CD4-positive, alpha-beta T cell (primary cell): ENCODE measurements at places on chromosomes 12 and 14.

DNA sequence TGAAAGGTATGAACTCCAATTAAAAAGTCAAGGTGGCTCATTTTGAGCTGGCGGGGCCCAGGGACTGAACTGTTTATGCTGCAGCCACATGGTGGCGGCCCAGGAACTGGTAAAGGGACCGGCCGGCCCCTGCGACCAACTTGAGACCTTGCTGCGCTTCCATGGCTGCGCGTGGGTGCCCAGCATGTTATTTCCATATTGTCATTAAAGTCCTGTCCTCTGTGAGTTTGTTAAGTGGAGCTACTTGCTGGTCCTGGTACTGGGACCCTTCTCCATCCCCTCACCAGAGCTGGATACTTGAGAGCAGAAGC, 62.3 kb downstream of the BEGAIN start:
- no peak overlapping the region for H3K27ac ChIP-seq
- peaks cover 10% of the 10 kb centered on the region for H3K36me3 ChIP-seq
- H3K4me1 ChIP-seq = no peaks in the 10 kb centered on the region
- no peaks in the 10 kb centered on the region for H3K27me3 ChIP-seq
- DNase-seq = peak; percentile 27

GRCh38 chr12:69619050-69619449, 8.3 kb upstream of the LRRC10 start:
- no peaks in the 10 kb centered on the region for H3K4me1 ChIP-seq
- no peak for DNase-seq
- no peaks in the 10 kb centered on the region for H3K27me3 ChIP-seq

DNA sequence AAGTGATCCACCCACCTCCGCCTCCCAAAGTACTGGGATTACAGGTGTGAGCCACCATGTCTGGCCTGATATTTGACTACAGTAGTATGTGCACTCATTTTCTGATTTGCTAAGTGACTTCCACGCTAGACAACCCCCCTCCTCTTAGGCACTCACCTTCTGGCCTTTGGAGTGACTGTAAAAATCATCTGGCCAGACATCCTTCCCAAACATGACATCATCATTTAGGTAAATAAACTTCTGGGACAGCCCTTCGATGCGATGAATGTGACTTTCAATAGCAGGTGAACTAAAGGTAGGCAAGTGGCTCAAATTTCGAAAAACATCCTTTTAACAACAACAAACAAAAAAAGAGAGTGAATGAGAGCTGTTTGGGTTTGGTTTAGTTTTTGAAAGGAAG, 30.6 kb upstream of the SYCP3 start:
- no peak overlapping the region for H3K4me3 ChIP-seq
- H3K27ac ChIP-seq = no peak overlapping the region
- peaks cover 57% of the 10 kb centered on the region for H3K36me3 ChIP-seq
- H3K4me1 ChIP-seq = no peaks in the 10 kb centered on the region
- no peaks in the 10 kb centered on the region for H3K27me3 ChIP-seq

GRCh38 chr12:65465766-65466547, 187.5 kb downstream of the MSRB3 start:
- no peaks in the 10 kb centered on the region for H3K36me3 ChIP-seq
- H3K27ac ChIP-seq = no peak overlapping the region
- no peak overlapping the region for H3K4me3 ChIP-seq
- no peak for DNase-seq

GRCh38 chr12:26251600-26251999, 56.2 kb downstream of the SSPN start:
- no peaks in the 10 kb centered on the region for H3K27me3 ChIP-seq
- H3K4me3 ChIP-seq = no peak overlapping the region
- no peaks in the 10 kb centered on the region for H3K36me3 ChIP-seq

- no peak for DNase-seq
- H3K4me1 ChIP-seq = peaks cover under 1% of the 10 kb centered on the region
- no peaks in the 10 kb centered on the region for H3K36me3 ChIP-seq
- no peak overlapping the region for H3K4me3 ChIP-seq
- peaks cover 11% of the 10 kb centered on the region for H3K27me3 ChIP-seq
- H3K27ac ChIP-seq = no peak overlapping the region
Observed at GRCh38 chr12:51874486-51874885, 13.4 kb upstream of the ANKRD33 start.

GRCh38 chr12:68434391-68435298, 102.5 kb upstream of the MDM1 start:
- no peak for DNase-seq
- H3K27me3 ChIP-seq = no peaks in the 10 kb centered on the region
- peaks cover 5% of the 10 kb centered on the region for H3K4me1 ChIP-seq

DNA sequence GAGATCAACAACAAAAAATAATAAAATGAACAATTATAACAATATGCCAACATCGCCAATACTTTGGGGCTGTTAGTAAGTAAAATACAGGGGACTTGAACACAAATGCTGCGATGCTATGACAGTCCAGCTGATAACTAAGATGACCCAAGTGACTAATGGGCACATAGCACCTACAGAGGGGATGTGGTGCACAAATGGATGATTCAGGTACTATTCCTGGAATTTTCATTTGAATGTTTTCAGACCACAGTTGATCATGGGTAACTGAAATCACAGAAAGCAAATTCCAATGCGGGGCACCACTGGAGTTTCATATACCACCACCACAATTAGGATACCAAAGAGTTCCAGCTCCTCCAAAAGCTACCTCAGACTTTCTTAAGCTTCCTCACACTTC, 82.9 kb downstream of the RCOR1 start:
- H3K27me3 ChIP-seq = no peaks in the 10 kb centered on the region
- no peaks in the 10 kb centered on the region for H3K4me1 ChIP-seq
- no peak for DNase-seq

DNA sequence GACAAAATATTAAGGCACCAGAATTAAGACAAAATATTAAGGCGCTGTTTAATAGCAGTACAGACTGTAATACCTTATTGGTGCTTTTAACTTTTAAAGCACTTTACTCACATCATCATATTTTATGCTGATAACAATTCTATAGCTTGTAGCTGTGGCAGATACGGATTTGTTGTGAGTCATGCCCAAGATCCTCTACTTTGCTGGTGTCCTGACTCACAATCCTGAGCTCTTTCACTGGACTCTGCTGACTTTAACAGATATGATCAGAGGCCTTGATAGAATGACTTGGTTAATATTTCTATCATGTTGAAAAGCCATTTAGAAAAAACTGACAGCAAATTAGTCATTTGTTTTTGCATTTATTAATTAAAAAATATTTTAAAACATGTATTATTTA, 99.0 kb upstream of the PKP2 start:
- no peak overlapping the region for H3K27ac ChIP-seq
- no peak for DNase-seq
- no peak overlapping the region for H3K4me3 ChIP-seq

DNA sequence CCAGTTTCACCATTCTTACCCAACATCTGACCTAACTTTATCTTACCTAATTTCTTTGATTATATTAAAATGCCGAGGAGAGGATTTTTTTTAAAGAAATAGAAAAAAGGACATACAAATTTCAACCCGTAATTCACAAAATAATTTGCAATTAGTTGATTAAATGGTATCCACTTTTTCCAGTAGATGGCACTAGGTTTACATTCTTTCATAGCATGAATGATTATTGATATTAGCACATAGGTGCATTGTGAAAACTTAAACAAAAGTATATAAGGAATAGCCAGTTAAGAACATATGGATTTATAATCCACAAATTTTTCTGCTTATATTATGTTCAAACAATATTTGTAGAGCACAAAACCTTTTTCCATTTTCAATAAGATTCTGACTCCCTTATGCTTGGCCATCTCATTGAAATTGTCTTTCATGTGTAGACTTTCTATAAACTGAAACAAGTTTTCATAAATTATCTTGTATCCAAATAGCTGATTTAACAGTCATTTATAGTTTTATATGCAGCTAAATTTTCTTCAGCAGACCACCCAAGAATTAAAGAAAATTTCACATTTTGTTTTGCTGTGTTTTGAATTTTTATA, 35.3 kb downstream of the MSRB3 start:
- H3K4me1 ChIP-seq = no peaks in the 10 kb centered on the region
- no peaks in the 10 kb centered on the region for H3K36me3 ChIP-seq
- no peak for DNase-seq
- H3K27me3 ChIP-seq = no peaks in the 10 kb centered on the region
- no peak overlapping the region for H3K27ac ChIP-seq
- H3K4me3 ChIP-seq = no peak overlapping the region

GRCh38 chr14:31949709-31950108, 127.4 kb upstream of the ARHGAP5 start:
- no peak overlapping the region for H3K4me3 ChIP-seq
- no peaks in the 10 kb centered on the region for H3K27me3 ChIP-seq
- H3K27ac ChIP-seq = no peak overlapping the region
- no peaks in the 10 kb centered on the region for H3K36me3 ChIP-seq
- peaks cover 22% of the 10 kb centered on the region for H3K4me1 ChIP-seq

DNA sequence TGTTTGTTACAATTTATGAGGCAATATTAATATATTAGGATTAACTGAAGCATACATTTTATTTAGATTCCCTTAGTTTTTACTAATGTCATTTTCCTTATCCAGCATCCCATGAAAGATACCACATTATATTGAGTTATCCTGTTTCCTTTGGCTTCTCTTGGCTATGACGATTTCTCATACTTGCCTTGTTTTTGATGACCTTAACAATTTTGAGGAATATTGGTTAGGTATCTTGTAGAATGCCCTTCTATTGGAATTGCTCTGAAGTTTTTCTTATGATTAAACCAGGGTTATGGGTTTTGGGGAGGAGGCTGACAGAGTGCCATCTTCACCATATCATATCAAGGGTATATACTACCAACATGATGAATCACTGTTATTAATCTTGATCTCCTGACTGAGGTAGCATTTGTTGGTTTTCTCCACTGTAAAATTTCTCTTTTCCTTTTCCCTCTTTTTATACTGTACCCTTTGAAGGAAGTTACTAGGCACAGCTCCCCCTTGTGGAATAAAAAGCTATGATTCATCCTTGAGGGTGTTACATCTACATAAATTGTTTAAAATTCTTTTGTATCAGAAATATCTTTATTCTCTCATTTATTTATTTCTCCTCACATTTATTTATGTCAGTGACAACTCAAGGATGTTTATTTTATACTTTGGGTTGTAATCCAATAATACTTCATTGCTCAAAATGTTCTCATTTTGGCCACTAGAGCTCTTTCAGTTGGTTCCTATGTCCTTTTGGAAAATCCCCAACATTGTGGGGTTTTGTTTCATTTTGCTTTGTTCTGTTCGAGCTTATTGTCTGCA, 239.0 kb downstream of the SLC16A7 start:
- no peaks in the 10 kb centered on the region for H3K36me3 ChIP-seq
- no peaks in the 10 kb centered on the region for H3K4me1 ChIP-seq

GRCh38 chr14:95218472-95219193, 61.3 kb upstream of the DICER1 start:
- H3K4me1 ChIP-seq = no peaks in the 10 kb centered on the region
- no peak overlapping the region for H3K4me3 ChIP-seq
- no peak for DNase-seq
- no peaks in the 10 kb centered on the region for H3K36me3 ChIP-seq
- no peak overlapping the region for H3K27ac ChIP-seq

DNA sequence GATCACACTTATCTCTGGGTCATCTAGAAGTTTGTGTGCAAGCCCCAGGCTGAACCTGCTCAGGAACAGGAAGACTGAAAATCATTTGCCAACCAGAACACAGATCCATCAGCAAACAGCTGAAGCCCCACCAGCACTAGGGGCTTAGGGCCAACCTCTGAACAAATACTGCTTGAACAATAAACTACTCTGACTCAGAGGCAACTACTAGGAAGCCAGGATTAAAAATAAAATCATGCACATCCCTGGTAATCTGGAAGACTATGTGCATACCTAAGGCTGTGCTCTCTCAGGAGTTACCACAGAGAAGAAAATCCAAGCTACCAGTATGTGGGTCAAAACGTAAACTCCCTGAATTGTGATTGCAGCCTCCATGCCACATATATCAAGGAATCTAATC, 15.9 kb downstream of the GALNT8 start:
- H3K27ac ChIP-seq = no peak overlapping the region
- no peaks in the 10 kb centered on the region for H3K4me1 ChIP-seq
- H3K36me3 ChIP-seq = no peaks in the 10 kb centered on the region
- DNase-seq = no peak
- H3K4me3 ChIP-seq = no peak overlapping the region
- no peaks in the 10 kb centered on the region for H3K27me3 ChIP-seq

DNA sequence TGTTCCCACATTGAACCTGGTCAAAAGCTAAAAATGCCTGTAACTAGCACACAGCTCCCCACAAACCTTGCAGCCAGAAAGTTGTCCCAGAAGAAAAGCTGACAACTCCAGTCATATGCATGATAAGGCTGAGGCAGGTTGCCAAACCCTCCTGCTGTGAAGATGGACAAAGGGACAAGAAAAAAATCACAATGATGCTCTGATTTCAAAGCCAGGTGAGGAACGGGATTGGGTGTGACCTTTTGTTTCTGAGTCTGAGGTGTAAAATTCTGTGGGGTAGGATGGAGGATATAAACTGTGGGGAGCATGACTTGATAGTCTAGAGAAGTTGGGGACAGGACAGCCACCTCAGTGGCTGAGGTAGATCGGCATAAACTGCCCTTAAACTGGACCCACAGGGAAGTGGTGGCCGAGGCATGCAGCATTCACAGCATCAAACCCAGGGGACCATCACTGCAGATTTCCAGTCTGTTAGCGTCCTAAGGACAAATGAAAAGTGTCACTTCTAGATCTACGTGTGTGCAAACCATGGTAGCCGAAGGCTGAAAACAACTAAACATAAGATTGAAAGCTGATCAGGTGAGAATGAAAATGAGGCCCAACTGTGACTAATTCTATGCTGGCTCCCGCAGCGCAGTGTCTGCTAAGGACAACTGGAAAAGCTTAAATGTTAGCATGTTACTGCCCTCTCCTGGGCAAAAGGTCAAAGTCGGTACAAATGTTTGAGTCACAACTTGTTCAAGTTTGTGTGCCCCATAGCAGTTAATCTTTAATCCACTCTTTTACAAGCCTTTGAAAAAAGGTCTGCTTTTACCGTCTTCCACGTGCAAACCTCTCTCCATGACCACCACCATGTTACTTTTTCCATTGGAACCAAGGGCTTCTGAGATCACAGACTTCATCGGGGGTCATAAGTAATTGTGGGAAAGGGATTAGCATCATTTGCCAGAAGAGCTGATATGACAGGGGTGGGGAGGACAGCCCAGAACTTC, 39.8 kb downstream of the GRIN2B start:
- no peak overlapping the region for H3K27ac ChIP-seq
- peaks cover 14% of the 10 kb centered on the region for H3K27me3 ChIP-seq
- no peak overlapping the region for H3K4me3 ChIP-seq
- no peaks in the 10 kb centered on the region for H3K4me1 ChIP-seq
- DNase-seq = no peak

DNA sequence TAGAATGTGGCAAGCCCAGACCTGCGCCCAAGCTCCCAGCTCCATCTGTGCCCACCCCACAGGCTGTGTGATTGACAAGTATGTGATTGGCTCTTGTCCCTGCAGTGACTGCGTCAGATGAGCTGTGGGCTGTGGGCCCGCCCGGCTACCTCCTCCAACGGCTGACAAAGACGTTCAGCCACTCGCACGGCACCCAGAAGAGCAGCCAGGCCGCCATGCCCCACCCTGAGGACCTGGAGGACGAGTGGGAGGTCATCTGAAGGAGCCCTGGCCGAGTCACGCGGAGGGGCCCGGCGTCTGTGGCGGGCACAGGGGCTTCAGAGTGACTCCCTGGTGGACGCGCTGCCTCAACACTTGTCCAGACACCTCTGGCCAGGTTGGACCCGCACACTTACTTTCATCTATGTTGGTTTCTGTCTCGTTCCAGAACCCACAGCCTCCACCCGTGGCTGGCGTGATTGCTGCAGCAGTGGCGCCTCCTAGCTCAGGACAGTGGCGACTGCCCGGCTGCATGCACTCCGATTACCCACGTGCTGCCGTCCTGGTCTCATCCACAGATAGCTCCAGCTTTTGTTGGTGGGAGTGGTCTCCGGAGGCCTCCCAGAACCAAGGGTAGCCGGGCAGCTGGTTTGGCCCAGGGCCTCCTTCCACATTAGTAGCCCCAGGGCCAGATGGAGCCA, 11.4 kb downstream of the ANKRD9 start:
- H3K4me1 ChIP-seq = peaks cover 13% of the 10 kb centered on the region
- peaks cover 13% of the 10 kb centered on the region for H3K36me3 ChIP-seq
- no peak overlapping the region for H3K27ac ChIP-seq
- no peak overlapping the region for H3K4me3 ChIP-seq
- H3K27me3 ChIP-seq = no peaks in the 10 kb centered on the region
